ENCODE measurements at places on chromosomes 2 and 18.

GRCh38 chr2:97005353-97005752 lies 19.0 kb upstream of the FAM178B start:
- DNase-seq = no peak

GRCh38 chr18:38693104-38693503 lies 1127.5 kb upstream of the CELF4 start:
- DNase-seq = no peak

GRCh38 chr2:161625314-161625919 lies 1.2 kb downstream of the SLC4A10 start:
- no peak for DNase-seq

- no peak for DNase-seq
Observed at GRCh38 chr2:206256706-206257205, 17.7 kb upstream of the ZDBF2 start.

- DNase-seq = peak; percentile 11
Observed at GRCh38 chr2:120434492-120435308, 88.8 kb downstream of the INHBB start.

- DNase-seq = no peak
Observed at GRCh38 chr2:162164802-162165201, 12.8 kb upstream of the GCG start.

DNA sequence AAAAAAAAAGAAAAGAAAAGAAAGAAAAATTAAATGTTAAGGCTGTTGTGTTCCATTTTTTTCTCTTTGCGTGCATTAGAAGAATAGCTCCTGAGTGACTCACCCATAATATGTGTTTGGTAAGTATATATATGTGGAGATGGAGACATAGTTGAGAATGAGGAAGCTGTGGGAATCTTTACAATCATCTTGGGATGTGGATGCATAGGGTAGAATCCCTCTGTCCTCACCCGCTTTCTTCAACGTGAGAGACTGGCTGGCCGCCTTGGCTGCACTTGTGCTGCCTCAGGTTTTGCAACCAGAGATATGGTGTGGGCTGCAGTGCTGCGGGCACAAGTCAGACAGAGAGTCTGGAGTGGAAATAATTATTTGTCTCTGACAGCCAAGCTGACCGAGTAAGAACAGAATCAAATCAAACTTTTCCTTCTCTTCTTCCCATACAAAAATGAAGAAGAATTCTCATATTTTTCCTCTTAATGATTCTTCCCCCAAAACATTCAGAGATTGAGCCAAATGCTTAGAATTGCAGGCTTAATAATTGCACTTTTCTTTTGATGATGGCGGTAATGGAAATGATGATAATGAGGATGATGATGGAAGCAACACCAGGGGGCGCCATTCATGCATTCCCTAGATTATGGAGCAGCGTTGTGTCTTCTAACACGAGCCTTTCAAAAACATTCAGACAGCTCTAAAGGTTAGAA lies 48.5 kb downstream of the SERPINB7 start:
- DNase-seq = no peak

- no peak for DNase-seq
Observed at GRCh38 chr18:35473562-35473961, 24.2 kb downstream of the INO80C start.

All from muscle of back (tissue), 13 donors.